D721Med (cell line): ENCODE measurements at places on chromosomes 7 and 10.

DNA sequence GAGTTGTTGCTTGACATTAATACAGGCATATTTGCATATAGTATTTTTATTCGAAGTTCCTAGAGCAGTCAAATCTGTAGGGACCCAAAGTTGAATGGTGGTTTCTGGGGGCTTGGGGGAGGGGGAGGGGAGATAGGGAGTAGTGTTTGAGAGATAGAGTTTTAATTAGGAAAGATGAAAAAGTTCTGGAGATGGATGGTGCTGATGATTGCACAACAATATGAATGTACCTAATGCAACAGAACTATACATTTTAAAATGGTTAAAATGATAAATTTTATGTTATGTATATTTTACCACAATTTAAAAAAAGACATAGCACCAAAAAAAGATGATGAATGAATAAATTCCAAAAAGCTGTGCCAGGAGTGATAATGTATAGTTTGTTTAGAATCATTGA lies 41.8 kb downstream of the STK31 start:
- no peak for DNase-seq

GRCh38 chr10:637771-638195 lies 51.7 kb downstream of the DIP2C start:
- peak; percentile 79 for DNase-seq

GRCh38 chr10:132354356-132355094 lies 22.5 kb downstream of the LRRC27 start:
- no peak for DNase-seq

GRCh38 chr7:32453341-32454011 lies 36.7 kb downstream of the LSM5 start:
- no peak for DNase-seq

- no peak for DNase-seq
These were observed 10.7 kb downstream of the AMZ1 start for GRCh38 chr7:2698581-2699288.

- DNase-seq = no peak
These were observed 630.0 kb upstream of the FOXK1 start for GRCh38 chr7:4052130-4052529.

- no peak for DNase-seq
These were observed 362.4 kb upstream of the ZNF32 start for GRCh38 chr10:44010873-44011602.

DNA sequence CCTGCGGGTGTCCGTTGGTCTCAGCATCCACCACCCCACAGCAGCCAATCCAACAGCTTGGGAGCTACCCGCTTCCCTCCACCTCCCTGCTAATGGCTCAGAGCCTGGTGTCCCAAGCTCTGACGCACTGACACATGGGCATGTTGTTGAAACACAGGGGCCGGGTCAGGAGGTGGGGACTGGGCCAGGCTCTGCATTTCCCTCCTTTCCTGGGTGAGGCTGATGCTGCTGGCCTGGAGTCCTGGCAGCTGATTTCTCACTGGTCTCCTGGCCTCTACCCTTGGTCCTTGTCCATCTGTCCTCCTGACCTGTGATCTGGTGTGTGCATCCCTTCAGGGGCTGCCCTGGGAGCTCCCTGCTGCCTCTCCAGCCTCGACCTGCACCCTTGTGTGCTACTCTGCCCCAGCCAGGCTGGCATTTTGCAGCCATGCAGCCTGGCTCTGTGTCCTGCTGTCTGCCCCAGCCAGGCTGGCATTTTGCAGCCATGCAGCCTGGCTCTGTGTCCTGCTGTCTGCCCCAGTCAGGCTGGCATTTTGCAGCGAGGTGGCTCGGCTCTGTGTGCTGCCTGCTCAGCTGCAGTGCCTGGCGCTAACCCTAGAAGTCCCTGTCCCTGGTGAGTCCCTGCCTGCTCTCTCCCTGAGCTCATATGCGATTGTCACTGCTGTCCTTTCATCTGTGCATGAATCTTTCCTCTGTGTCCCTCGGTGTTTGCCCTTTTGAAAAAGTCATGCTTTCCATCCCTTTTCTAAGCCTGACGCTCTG lies 14.0 kb downstream of the AMZ1 start:
- no peak for DNase-seq

DNA sequence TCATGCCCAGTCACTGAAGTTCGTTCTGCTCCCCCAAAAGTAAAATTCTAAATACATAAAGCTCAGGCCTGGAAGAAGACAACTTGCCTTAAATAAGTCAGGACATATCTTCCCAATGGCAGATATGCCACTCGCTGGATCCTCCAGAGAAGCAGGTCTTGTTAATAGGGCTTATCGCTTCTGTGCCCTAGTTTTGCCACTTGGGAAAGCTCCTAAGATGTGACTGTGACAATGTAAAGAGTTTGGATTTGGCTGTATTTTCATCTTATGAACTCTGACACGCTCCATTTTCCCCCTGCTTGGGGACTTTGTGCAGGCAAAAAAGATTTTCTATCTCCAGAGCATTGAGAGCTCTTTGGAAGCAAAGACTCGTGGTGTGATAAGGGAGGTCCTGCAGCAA lies 279.9 kb downstream of the WDR11 start:
- no peak for DNase-seq

GRCh38 chr10:128744811-128745305 lies 618.6 kb upstream of the MKI67 start:
- DNase-seq = no peak
